ENCODE measurements at places on chromosomes 4 and X.

- DNase-seq = no peak
These were observed 194.4 kb downstream of the SLIT2 start for GRCh38 chr4:20445933-20446723.

DNA sequence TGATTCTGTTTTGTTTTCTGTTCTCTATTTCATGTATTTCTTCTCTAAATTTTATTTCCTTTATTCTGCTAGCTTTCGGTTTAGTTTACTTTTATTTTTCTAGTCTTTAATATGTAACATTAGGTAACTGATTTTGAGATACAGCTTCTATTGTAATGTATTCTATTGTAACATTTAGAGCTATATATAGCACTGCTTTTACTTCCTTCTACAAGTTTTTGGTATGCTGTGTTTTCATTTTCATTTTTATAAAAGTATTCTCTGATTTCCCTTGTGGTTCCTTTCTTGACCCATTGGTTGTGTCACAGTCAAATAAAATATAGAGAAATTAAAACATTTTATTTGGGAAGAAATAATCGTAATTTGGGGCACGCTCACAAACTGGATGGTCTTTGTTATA lies 13.9 kb upstream of the CT47A1 start:
- DNase-seq = no peak

DNA sequence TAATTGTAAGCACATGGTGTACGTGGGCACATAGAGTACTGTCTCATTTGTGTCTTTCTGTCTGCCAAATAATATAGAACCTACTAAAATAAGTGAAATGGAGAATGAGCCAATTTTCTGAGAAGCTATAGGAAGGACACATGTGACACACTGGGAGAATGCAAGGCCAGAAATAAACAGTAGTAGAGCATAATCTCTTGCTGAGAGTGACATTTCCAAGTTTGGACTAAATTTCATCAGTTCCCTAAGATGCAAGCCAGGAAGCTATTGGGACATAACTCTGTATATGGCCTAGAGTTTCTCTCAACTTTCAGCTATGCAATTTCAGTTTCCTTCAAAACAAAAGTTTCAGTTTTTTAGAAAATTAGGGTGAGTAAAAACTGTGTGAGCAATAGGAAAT lies 638.7 kb downstream of the PCDH18 start:
- DNase-seq = no peak

DNA sequence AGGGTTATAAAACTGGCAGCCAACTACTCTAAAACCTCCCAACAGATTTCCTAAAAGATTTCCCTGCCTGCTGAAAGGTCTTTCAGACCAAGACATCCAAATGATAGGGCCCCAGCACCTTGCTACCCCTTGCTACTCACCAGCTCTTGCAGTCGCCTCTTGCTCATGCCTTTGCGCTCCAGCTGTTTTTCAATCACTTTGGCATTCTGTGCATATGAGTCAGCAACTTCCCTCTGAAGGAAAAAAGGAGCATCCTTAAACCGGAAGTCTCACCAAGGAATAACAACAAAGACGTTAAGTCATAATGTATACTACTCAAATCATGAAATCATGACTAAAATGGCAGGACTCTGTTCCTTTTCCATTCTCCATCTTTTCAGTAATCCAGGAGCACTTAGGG lies 24.0 kb downstream of the STEEP1 start:
- peak; percentile 11 for DNase-seq
